ENCODE measurements at places on chromosomes 2 and 18. TPM values are rescaled to one million over a fixed set of nuclear protein-coding genes. Genes with fewer than 3 reads are reported as not detected.
A peak's percentile ranks its signal among the peaks of the same experiment; 100 is the strongest.

The CDH20 gene
- not detected for total RNA-seq

The ZNF521 gene
- total RNA-seq, result not detected

The TMEM214 gene
- total RNA-seq, result 98.1 TPM

The CRYGC gene
- not detected for total RNA-seq

The ETAA1 gene
- 10.7 TPM for total RNA-seq

The TNFRSF11A gene
- total RNA-seq, result 22.9 TPM

The VPS4B gene
- 60.7 TPM for total RNA-seq

The EVX2 gene
- total RNA-seq, result not detected

The NYAP2 gene
- not detected for total RNA-seq

The ZFP36L2 gene
- total RNA-seq, result 92.3 TPM

The PTPN2 gene
- 76.7 TPM for total RNA-seq

DNA sequence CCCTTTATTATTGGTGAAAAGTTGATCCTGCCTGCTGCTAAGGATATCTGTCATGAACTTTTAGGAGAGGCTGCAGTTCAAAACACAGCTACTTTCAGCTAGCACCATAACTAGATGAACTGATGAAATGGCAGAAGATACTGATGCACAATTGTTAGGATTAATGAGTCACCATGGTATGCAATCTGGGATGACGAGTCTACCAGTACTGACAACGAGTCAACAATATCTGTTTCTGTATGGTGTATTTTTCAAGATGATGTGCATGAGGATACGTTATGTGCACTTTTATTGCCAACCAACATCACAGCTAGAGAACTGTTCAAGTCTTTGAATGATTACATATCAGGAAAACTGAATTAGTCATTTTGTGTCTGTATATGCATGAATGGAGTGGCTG, 68.7 kb downstream of the NETO1 start:
- DNase-seq, result no peak

- no peak for DNase-seq
These were observed 208.1 kb upstream of the KLHL14 start for GRCh38 chr18:32980896-32981295.

- no peak for DNase-seq
These were observed 465.5 kb downstream of the DCDC2C start for GRCh38 chr2:4168834-4169233.

GRCh38 chr2:219944866-219945265, 317.4 kb downstream of the SLC4A3 start:
- DNase-seq, result no peak

DNA sequence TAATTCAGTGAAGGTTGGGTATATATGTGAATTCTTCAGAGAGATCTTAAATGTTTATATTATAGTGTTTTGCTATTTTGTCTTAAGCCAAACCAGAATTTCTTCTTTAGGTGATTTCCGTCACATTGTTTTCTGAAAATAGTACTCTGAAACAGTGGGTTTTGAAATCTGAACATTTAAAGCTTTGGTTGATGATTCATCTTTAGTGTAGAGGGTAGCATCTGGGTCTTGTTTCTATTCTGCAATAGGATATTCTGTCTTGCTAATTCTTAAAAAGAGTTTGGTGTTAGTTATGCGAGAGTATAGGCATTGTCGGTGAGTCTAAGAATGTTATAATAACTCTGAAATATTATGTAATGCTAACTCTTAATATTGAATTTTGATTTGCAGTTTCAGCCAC, 69.6 kb upstream of the FAM237A start:
- no peak for DNase-seq

- no peak for DNase-seq
These were observed 38.2 kb downstream of the NHEJ1 start for GRCh38 chr2:219122202-219122980.

GRCh38 chr2:237310515-237311114, 103.3 kb downstream of the COL6A3 start:
- DNase-seq, result no peak

- DNase-seq, result no peak
These were observed 112.4 kb upstream of the RND3 start for GRCh38 chr2:150599889-150600288.

GRCh38 chr18:62399276-62399675, 74.2 kb downstream of the TNFRSF11A start:
- DNase-seq, result no peak

GRCh38 chr2:15359716-15360531, 201.2 kb downstream of the NBAS start:
- no peak for DNase-seq

DNA sequence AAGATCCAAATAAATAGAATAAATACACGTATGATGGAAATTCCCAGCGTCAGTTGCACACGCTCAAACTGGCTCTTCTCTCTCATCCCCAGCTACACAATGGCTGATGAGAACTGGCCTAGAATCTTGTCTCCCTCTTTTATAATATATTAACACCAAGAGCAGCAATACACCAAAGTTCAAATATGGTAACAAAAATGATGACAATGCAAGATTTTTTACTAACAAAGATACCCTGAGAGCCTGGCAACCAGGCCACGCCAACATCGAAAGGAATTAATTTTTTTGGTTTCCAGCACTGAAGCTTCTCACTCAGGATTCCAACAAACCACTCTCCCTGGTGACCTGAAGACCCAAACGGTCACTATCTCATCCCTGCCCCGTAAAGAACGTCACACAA, 302.7 kb upstream of the ID2 start:
- DNase-seq, result no peak

DNA sequence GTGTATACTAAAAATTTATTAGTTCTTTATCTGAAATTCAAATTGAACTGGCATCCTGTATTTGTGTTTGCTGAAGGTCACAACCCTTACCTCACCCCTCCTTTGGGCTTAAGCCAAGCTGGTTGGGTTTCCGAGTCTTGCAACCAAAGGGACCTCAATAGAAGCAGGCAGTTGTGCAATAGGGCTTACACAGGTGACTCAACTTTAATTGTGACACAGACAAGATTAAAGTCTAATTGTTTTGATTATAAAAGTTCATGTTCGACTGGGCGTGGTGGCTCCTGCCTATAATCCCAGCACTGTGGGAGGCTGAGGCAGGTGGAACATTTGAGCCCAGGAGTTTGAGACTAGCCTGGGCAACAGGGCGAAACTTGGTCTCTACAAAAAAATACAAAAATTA, 71.5 kb downstream of the RAB31 start:
- DNase-seq, result no peak

DNA sequence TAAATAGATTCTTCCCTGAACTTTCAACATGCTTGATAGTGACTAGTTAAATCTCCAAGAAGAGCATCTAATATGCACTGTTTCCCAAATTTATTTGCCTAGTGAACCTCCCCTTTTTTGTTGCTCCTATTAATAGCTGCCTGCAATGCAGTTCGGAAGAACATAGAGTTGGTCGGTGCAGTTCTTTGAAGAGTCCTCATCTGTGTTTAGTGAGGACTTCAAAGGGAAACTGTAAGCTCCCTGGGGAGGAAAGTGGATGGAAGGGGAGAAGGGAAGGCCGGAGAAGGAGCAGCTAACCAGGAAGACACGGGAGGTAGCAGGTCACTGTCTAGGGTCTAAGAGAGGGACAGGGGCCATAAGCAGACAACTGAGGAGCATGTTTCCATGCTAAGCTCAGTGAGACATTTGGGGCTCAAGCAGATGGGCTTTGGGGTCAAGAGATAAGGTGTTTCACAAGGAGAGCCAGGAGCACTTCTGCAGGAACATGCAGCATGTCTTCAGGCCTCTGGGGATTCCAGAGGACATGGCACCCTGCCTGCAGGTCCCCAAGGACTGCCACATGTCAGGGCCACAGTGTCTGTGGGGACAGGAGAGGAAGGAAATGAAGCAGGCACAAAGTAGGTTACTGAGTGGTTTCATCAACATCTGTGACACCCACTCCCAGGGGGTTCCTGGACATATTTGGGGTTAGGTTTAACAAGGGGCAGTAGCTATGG, 48.7 kb upstream of the ANXA4 start:
- peak; percentile 29 for DNase-seq

GRCh38 chr2:213766062-213766461, 481.8 kb downstream of the SPAG16 start:
- DNase-seq, result no peak

DNA sequence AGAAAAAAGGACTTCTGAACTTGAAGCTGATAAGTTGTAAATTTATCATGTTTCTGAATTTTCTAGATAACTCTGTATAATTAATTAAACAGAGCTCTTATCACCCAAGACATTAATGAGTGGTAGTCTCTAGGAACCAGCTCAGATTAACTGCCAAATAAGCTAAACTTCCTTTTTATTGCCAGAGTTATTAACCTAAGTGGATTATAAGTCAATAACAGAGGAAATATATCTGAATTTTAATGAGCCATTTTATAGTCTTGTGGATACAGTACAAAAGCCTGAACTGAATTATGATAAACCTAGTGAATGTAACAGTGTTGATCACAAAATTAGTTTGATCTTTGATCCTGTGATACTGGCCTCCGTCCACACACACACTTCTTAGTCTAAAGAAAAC, 111.5 kb downstream of the COMMD1 start:
- no peak for DNase-seq

DNA sequence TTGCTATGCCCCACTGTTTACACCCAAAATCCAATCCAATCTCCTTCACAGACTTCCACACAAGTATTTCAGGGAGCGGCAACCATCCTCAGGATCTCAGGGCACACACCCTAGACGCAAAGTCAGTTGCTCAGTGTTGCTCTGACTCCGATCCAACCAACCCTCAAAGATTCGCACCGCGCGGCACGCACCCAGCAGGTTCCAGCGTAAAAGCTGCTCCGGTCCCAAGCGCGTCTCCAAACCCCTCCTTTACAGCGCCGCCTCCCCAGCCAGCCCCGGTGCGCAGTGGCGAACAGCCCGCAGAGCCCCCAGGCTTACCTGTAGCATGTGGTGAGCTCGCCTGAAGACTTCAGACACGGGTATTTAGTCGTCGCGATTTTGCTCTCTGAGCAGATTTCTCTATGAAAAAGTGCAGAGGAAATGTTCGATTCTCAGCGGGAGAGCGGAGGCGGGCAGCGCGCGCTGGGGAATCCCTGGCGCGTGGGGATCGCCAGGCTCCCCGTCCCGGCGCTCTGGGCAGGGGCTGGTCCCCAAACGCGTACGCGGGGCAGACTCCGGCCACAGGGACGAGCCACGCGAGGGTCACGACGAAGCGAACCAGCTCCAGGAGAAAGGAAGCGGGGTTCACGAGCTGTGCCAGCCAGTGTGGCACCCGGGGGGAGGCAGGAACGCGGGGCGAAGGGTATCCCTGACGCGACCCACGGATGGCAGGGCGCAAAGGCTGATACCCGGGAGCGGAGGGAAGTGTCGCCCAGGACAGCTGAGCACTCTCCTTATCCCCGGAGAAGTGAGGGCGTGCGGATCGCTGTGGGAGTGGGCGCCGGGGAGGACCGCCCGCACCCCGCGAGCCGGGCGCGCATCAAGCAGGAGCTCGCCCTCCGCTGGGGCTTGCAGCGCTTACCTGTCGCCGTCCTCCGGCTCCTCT, 650 bp downstream of the CCBE1 start:
- no peak for DNase-seq

- DNase-seq, result no peak
These were observed 4.2 kb upstream of the ROCK1 start for GRCh38 chr18:21115519-21116411.

DNA sequence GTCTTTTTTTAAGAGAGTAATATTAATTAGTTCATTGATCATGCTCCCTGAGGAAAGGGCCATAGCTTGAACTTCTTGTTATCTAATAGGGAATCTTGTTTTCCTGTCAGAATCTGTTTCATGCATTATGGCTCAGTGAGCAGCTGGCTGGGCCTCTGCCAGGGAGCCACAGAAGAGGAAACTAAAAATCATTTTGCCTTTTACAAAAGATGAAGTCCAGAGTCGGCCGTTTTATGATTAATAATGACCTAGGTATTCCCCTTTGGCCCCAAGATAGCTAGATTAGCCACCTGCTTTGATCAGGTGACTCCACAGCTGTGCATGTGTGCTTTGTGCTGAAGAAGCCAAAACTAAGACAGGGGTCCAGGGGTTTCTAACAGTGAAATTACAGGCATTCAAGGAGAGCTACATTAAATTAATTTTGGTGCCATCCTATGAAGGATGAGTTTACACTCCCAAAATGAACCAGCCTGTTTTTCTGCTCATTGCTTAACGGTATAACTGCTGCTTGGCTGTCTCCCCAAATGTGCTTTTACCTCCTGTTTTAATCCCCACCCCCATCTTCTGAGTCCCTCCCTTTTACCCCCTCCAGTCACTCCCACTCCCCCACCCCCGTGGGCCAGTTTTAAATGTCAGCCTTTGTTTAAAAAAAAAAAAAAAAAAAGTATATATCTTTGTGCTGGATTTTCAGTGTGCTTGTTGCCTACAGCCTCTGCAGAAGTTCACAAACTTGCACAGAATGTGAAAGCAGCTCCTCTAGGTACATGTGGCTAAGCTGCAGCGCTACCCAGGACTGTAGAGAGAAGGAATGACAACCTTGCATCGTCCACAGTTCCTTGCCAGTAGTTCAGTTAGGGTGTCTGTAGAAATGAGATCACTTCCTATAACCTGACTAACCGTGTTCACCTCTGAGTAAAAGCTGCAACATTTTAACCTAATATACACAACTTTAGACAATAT, 93.1 kb downstream of the CABLES1 start:
- DNase-seq, result peak; percentile 34

- DNase-seq, result no peak
These were observed 9.7 kb downstream of the SEC11C start for GRCh38 chr18:59149416-59149815.

GRCh38 chr2:220704810-220705209, 867.3 kb downstream of the EPHA4 start:
- DNase-seq, result no peak

DNA sequence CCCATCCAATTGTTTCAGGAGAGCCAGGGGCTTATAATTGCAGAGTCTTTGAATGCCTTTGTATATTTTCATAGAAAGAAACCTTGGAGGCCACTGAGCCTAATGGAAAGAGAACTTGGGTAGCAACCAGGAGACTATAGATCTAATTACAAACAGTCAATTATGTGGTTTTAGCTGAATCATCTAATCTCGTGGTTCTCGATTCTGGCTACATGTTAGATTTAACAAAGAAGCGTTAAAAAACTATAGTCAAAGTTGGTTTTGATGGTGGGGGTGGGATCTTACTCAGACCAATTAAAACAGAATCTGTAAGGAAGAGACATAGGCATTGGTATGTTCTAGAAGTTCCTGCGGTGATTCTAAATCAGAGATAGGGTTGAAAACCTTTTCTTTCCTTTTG, 344.1 kb downstream of the CNTNAP5 start:
- DNase-seq, result no peak

DNA sequence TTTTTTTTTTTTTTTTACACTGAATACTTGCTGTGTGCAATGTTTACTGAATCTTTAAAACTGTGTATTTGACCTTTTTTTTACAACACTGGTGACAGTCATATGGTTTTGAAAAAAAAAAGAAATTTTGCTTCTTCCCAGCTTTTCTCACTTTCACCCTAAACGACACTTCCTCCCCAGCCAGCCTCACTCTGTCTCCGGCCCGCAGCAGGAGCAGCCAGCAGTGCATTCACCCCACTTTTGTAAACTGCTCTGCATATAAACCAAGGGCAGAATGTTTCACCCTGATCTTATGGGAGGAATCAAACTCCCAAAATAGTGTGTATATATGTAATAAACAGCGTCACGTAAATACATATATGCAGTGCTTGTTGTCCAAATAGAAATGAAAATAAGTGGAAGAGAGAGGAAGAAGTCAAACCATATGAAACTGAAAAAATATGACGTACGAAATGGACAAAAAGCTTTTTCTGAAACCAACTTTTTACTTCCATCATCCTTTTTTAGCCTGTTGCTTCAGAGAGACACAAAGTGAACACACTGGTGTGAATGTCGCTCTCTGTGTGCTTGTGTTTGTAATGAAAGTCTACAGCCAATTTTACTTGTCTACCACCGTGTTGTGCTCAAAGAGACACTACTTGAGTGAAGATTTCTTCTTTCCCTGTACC, 54.2 kb downstream of the ZCCHC2 start:
- no peak for DNase-seq

Measured in activated T-helper 1 cell treated with anti-CD3 and anti-CD28 coated beads, Interleukin-12 subunit alpha, Interleukin-12 subunit beta, Interleukin-2, Interleukin-4 antibody, amounts not matched to agents 30 ng/mL and 10 ng/mL and 1 ng/mL, durations not matched to agents 14 hours and 24 hours and 36 hours (primary cell).